ENCODE measurements at places on chromosomes 12 and 14.

DNA sequence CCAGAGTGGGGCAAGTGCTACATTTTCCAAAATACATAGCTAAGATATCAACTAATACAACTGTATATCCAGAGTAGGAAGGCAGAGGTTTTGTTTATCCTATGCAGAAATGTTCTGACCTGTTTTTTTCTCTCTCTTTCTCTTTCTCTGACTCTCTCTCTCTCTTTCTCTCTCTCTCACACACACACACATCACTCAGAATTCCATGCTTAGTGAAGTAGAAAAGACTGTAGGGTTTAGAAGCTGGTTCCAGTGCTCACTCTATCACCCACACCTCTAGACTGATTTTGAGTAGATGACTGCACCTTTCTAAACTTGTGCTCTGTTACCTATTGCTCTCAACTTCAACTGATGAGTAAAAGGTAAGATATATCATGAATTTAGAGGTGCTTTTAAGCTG is 356.7 kb downstream of the LRIG3 start:
- no peak for DNase-seq

DNA sequence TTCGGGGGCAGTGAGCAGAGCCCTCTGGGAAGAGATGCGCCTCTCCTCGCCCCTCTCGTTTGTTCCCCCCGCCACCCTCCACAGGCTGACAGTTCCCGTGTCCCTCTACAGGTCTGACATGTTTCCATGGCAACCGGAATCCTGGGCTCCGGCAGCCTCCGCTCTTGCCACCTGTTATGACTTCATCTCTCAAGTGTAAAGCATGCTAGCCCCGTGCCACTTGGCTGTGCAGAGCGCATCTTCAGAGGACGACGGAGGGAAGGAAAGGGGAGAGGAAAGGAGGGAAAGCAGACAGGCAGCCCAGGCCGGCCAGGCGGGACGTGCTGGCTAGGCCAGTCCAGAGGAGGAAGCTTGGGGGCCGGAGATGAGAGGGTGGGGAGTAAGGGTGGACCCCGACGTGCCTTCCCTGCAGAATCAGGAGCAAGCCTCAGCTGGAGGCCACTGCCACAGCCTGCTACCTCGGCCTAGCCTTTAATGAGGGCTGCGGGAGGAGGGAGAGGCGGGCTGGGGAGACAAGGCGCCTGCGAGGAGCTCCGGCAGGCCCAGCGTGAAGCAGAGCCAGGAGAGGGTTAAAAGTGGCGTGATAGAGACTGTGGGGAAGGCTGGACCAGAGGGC is 214.3 kb downstream of the DPF3 start:
- DNase-seq, result peak; percentile 33

DNA sequence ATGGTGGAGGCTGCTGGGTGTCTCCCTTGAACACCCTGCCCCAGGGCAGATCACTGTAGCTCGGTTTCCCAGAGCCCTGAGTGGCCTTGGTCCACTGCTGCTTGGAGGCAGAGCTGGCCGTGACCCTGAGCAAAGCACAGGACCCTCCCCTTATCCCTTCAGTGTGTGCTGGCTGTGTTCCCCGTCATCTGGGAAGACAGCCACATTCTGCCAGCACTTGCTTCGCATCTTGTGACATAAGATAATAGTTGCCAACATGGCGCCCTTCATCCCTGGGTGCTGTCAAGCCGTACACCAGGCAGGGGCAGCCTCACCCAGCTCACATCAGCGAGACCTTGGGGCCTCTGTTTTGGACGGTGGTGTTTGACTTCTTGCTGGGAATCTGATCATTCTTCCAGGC is 12.1 kb upstream of the ALDH2 start:
- DNase-seq, result no peak

GRCh38 chr14:70789961-70790360 is 19.4 kb downstream of the MAP3K9 start:
- no peak for DNase-seq

DNA sequence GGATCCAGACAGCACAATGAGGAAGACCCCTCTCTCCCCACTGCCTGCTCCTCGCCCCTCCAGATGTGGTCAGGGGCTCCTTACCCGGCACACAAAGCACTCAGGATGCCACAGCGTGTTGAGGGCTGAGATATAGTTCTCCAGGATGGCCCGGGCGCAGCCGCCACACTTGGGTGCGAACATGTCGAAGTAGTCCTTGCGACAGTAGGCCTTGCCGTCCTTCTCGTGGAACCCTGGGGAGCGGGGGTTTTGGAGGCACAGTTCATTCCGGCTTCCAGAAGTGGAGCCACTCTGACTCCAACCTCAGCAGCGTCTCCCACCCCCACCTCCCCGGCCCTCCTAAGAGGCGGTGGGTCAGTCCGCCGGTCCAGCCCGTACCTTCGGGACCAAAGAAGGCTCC is 12.8 kb upstream of the RPLP0 start:
- DNase-seq, result no peak

DNA sequence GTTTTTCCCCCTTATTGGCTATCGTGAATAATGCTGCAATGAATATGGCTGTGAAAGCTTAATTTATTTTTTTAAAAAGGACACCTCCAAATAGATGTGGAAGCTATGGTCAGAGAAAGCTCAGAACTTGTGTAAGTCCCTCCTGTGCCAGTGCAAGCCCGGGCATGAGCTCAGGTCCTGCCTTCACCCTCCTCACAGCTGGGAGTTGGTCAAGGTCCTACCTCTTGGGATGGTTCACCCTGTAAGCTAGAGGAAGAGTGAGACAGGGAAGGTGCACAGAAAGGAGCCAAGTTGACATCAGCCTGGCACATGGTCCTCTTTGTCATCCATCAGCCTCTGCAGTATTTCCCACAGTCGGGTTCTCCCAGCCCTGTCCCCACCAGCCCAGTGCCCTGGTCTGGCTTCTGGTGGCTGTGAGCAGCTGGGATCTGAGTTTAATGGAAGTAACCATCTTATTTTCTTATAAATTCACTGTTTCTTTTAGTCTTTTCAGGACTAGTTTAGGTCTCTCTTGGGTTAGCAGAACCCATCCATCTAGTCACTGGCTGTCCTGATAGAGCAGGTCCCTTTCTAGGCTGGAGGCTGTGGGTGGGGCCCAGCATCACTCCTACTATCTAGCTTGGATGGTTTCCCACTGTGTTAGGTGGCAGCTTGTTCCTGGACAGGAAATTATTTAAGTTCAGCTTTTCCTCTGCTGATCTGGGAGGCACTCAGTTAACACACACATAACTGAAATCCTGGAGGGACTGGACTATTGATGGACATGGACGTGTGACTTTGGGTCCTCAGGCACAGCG is 11.8 kb upstream of the PLEKHG3 start:
- DNase-seq, result no peak

DNA sequence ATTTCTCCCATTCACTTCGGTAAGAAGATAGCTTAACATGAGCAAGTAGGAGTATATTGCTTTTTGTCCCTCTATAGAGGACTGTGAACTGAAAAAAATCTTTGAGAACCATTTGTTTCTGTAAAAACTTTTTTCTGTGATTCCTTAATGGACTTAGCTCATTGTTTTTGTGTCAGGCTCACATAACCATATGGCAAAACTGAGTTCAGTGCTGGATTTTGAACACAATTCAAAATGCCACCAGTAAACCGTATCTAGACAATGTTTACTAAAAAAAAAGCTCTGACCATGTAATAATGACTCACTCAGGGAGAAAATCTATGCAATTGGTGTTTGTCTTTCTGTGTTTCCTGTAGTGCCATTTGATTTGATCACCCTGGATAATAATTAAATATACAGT is 5.2 kb downstream of the TRHDE start:
- no peak for DNase-seq

DNA sequence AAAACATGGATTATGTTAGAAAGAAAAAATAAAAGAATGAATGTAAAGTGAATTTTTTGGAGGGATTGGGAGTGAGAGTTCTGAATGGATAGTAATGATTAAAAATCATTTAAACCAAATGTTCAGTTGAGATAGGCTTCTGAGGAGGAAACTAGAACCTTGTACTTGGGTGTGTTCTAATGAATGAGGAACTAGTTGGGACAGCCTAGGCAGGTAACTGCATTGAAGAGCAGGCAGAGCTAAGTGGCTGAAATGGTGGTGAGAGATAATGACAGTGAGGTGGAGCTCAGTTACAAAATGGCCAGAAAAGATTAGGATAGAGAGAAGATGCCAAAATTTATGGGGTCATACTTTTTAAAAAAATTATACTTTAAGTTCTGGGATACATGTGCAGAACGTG is 132.9 kb downstream of the ATP23 start:
- DNase-seq, result no peak

- no peak for DNase-seq
Observed at GRCh38 chr12:52601671-52602070, 408 bp upstream of the KRT72 start.

- no peak for DNase-seq
Observed at GRCh38 chr14:75280291-75280830, 1.7 kb downstream of the FOS start.

DNA sequence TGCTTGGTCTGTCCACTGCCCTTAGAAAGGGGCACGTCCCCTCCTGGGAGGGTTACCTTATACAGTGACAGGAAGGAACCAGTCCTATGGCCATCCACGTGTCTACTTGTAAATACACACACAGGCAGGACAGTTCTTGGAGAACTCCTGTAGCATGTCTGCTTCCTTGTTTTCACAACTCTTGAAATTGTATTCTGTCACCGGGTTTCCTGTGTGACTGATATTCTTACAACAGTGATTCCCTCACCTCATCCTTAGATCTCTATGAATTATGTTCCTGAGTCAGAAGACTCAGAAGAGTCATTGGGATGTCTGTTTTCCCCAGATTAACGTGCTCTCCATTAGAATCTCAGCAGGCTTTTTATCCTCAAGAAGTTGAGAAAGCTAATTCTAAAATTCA is 44.1 kb upstream of the DYNC1H1 start:
- no peak for DNase-seq

- DNase-seq, result no peak
Observed at GRCh38 chr12:11833174-11833895, 183.9 kb downstream of the ETV6 start.

- no peak for DNase-seq
Observed at GRCh38 chr12:66531766-66532165, 147.1 kb downstream of the GRIP1 start.

DNA sequence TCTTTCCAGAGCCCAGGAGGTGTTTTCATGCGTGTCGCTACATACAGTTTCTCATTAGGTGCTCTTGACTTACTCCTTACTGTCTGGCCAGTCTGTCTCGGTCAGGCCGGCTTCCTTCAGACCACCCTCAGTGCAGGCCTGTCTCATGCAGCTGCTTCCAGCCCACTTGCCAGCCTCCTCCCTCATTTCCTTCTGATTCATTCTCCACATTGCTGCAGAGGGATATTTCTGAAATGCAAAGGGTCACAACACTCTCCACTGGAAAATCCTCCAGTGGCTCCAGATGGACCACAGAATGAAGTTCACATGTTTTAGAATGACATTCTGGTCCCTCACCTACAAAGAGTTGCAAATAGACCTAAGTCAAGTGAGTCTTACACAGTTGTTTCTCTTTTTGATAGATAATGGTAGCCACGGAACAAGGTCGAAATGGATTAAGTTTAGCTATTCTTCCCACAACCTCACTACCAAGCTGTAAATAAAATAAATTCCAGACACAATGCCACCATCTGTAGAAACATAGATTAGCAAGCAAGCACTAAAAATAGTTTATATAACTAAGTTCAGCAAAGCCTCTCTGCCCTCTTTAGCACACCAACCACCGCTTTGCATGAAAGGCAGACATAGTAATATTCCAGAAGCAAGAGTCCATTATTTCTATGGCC is 146.9 kb downstream of the ESR2 start:
- no peak for DNase-seq

DNA sequence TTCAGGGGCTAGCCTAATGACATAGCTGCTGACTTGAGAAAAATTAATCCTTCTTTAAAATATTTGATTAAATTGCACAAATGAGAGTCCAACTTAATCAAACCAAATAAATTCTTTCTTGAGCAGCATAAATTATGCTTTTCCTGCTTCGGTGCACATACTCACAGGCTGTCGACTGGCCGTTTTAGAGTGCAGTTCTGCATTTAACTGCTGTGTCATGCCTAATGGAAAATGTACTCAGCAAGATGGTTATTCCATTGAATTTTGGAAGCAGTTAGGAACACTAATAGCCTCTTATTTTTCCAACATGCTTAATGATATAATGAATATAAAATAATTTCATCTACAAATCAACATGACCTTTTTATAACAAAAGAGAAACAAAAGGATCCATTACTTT is 266.1 kb upstream of the LRIG3 start:
- DNase-seq, result no peak

GRCh38 chr14:75018694-75019093 is 16.0 kb downstream of the EIF2B2 start:
- no peak for DNase-seq

GRCh38 chr14:24943024-24943423 is 106.9 kb downstream of the STXBP6 start:
- DNase-seq, result peak; percentile 26

Data from NCI-H187 (cell line).